ENCODE measurements at places on chromosomes 7 and 10.

- no peak for DNase-seq
Observed at GRCh38 chr7:57646219-57646900, 196.4 kb downstream of the ZNF716 start.

DNA sequence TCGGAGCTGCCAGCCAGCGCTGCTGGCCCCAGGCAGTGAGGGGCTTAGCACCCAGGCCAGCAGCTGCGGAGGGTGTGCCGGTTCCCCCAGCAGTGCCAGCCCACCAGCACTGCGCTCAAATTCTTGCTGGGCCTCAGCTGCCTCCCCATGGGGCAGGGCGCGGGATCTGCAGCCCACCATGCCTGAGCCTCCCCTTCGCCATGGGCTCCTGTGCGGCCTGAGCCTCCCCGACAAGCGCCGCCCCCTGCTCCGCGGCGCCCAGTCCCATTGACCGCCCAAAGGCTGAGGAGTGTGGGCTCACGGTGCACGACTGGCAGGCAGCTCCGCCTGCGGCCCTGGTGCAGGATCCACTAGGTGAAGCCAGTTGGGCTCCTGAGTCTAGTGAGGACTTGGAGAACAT is 525.0 kb downstream of the PTPRN2 start:
- DNase-seq, result no peak

DNA sequence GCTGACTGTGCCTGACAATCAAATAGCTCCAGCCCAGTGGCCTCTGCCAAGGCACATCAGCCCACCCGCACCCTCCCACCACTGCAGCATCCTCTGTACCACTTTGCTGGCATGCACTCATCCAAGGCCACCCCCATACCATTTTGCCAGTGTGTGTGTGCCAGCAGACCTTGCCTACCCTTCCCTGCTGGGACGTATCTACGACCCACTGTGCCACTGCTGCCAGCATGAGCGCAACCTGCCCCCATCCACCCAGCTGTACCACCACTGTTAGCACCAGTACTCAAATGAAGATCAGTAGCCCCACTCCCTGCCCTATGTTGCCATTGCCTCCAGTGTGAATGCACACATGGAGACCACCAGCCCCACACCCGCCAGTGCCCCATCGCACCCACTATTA is 149.4 kb upstream of the PTN start:
- no peak for DNase-seq

DNA sequence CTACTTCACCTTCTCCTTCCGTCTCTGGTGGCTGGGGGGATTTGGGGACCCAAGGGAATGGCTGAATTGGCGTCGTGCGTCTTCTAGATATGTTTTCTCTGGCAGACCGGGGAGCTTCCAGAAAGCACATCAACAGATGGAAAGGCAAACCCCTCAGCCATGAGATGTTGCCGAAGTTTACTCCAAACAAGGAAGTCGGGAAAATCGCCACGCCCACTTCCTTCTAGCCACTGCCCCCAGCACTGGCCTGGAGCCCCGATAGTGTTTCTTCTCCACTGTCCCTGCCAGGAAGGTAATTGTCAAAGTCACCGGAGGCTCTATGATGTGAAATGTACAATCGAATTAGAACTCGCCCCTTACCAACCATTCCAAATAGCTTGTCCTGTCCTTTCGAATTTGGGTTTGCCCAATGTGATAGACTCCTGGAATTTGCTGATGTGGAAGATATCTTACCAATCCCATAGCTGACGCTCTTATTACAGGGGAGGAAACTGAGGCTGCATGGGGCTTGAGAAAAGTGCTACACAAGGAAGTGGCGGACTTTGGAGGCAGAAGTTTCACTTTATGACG is 191.0 kb downstream of the LSM5 start:
- DNase-seq, result no peak

GRCh38 chr10:118581340-118581739 is 14.1 kb downstream of the PRLHR start:
- DNase-seq, result no peak

DNA sequence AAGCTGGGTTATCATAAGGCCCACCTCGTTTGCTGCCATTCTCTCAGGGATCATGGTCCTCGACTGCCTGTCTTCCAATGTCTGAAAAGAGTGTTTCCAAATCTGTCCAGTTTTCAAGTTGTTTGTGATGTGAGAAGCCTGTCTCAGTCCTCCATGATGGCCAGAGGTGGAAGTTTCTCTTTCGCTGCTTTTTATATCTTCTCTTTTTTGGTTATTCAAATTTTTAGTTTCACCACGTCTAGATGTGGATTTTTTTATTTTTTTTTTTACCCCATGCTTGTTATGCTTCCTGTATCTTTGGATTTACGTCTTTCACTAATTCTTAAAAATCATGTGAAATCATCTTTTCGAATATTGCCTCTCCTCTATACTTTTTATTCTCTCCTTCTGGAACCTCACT is 6.1 kb upstream of the RBM33 start:
- DNase-seq, result no peak

GRCh38 chr7:146119002-146119401 is 2.4 kb downstream of the CNTNAP2 start:
- DNase-seq, result peak; percentile 2

DNA sequence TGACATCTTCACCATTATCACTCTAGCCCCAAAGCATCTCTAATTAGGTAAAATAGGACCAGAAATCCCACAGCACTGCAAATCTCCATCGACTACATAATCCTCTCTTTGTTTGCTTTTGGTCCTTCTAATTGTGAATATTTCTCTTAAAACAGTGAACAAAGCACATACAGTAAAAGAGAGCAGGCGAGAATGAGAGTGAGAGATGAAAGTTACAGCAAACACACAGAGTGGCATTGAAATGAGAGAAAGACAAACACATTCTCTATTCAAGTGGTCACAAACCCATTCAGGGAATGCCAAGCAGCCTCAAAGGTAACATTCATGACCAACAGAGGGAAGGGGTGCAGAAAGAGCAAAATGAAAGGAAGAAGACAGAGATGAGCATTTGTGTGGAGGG is 109.8 kb upstream of the PTN start:
- no peak for DNase-seq

GRCh38 chr7:17368856-17369524 is 70.5 kb downstream of the AHR start:
- DNase-seq, result no peak

DNA sequence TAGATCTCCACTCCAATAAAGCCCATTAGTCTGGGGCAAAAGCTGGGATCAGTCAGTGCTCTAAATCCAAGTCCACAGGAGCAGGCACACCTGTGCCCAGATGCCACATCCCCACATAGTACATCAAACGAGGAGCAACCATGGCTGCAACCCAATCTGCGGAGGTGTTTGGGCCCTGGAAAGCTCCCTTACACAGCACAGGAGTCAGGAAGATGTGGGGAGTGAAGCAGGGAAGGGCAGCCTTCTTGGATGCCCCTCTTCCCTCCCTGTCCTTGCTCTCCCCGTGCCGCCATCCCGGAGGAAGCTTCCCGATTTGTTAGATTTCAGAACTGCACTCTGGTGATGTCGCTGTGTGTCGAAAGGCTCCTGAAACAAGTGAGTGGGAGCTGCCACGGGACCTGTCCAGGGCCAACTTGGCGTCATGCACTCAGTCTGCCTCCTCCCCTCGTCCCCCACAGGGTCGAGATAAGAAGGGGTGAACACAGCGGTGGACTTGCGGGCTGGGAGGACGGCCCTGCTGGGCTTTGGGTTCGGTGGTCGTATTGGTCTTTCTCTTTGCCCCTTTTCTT is 230.6 kb upstream of the GRB10 start:
- peak; percentile 27 for DNase-seq

- peak; percentile 71 for DNase-seq
Observed at GRCh38 chr10:31146491-31147209, 115.0 kb upstream of the ZNF438 start.

DNA sequence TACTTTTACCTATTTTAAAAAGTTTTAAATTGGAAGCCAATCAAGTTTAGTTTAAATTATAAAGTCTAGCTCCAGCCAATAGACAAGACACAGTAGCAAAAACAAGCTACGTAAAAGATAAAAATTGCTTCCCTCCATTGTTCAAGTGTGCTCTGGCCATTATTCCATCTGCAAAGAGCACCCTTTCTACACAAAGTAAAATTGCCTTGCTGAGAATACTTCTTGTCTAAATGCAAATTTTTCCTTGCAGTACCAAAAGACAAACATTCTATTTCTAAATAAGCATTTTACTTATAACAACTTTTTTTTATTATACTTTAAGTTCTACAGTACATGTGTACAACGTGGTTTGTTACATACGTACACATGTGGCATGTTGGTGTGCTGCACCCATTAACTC is 75.9 kb upstream of the ZNF746 start:
- DNase-seq, result no peak

- DNase-seq, result peak; percentile 43
Observed at GRCh38 chr7:39950473-39951225, 593 bp downstream of the CDK13 start.

DNA sequence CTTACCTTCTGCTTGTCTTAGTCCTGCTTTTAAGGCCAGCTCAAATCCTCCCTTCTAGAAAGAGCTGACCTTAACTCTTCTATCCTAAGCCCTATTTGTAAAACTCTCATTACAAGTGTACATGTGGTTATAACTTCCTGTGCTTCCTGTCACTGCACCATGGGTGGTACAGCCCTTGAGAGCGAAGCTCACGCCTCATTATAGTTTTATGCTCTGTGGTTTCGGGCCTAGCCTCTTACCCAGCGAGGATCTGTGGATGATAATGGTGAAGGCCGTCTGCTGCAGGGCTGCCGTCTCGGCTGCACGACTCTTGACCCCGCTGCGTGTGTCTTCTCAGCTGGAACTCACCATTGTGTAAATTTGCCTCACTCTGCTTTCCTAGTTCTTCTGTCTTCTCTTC is 74.6 kb downstream of the CUL1 start:
- no peak for DNase-seq

- no peak for DNase-seq
Observed at GRCh38 chr10:22795546-22795945, 81.2 kb upstream of the PIP4K2A start.

DNA sequence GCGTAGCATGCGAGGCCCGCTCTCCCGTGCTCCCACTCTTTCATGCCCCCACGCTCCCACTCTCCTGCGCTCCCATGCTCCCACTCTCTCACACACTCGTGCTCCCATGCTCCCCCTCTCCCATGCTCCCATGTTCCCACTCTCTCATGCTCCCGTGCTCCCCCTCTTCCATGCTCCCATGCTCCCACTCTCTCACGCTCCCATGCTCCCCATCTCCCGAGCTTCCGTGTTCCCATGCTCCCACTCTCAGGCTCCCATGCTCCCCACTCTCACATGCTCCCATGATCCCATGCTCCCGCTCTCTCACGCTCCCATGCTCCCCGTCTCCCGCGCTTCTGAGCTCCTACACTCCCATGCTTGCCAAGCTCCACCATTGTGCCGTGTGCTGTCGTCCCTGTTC is 84.4 kb upstream of the ANLN start:
- no peak for DNase-seq

GRCh38 chr7:55247428-55247827 is 117.7 kb upstream of the LANCL2 start:
- no peak for DNase-seq

GRCh38 chr10:83908506-83908905 is 230.8 kb upstream of the GHITM start:
- DNase-seq, result no peak

GRCh38 chr7:92627956-92628355 is 37.8 kb upstream of the FAM133B start:
- DNase-seq, result no peak

All from fibroblast of pulmonary artery (primary cell).